ENCODE measurements at places on chromosomes 12 and 14. TPM values are rescaled to one million over a fixed set of nuclear protein-coding genes. Genes with fewer than 3 reads are reported as not detected.
A peak's percentile ranks its signal among the peaks of the same experiment; 100 is the strongest.

Gene GRIN2B
- not detected for total RNA-seq

Gene SLC25A47
- not detected for total RNA-seq

Gene CBLN3
- 8.6 TPM for total RNA-seq

Gene LMNTD1
- total RNA-seq, result not detected

Gene GYS2
- not detected for total RNA-seq

Gene TAS2R50
- 0.73 TPM for total RNA-seq

DNA sequence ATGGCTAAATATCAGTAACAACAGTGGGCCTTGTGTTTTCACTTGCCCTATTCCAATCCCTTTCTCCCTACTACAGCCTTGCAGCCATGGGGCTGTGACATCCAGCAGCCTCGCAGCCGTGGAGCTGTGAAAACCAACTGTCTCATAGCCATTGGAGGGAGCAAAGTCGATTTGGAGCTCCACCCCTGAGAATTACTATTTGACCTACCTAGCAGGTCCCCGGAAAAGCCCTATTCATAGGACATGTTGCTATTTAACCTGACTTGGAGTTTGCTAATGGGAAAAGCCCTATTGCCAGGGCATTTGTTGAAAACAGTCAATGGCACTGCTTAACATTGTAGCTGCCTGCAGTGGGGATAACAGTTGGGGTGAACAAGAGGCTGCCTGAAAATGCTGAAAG is 33.3 kb downstream of the ERG28 start:
- DNase-seq, result no peak

DNA sequence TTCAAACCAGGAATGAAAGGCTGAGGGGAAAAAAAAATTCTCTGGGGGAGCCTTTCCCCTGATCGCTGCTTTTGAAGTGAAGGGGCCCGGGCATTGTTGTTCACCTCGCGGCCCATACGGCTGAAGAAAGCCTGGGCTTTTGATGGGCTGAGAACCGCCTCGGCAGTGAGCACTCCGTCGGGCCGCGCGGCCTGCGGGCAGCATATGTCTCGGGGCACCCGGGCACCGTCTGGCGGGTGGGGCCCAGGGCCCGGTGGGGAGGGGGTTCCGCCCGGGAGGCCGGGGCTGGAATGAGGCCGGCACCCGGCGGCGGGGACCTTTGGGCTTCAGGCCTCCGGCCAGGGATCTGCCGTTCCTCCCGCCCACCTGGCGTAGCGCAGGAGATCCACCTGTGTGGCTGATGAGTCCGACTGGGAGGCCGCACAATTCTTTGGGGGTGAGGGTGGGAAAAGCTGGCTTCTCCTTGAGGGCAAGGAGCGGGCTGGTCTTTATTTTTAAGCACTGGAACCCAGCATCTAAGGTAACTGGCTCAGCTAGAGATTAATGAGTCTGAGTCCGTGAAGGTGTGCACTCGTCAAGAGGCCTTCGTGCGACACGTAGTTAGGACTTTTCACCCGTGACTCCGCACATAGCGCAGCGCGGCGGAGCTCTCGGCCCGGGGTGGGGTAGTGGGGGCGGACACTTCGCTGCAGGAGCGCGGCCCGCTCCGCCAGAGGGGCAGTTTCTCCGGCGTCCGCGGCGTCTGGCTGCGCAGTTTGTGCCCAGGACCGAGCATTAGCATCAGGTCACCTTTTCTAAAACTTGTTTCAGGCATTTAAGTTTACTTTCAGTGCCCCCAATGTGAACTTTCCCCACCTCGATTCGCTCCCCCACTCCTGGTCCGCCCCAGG is 10.6 kb downstream of the FOXA1 start:
- DNase-seq, result no peak

GRCh38 chr12:130956009-130956408 is 2.3 kb downstream of the ADGRD1 start:
- no peak for DNase-seq

GRCh38 chr14:65846196-65846868 is 433.8 kb downstream of the FUT8 start:
- no peak for DNase-seq

- DNase-seq, result no peak
These were observed 383.0 kb downstream of the LRIG3 start for GRCh38 chr12:58537278-58537677.

- no peak for DNase-seq
These were observed 161.0 kb downstream of the CEP128 start for GRCh38 chr14:80780500-80780899.

DNA sequence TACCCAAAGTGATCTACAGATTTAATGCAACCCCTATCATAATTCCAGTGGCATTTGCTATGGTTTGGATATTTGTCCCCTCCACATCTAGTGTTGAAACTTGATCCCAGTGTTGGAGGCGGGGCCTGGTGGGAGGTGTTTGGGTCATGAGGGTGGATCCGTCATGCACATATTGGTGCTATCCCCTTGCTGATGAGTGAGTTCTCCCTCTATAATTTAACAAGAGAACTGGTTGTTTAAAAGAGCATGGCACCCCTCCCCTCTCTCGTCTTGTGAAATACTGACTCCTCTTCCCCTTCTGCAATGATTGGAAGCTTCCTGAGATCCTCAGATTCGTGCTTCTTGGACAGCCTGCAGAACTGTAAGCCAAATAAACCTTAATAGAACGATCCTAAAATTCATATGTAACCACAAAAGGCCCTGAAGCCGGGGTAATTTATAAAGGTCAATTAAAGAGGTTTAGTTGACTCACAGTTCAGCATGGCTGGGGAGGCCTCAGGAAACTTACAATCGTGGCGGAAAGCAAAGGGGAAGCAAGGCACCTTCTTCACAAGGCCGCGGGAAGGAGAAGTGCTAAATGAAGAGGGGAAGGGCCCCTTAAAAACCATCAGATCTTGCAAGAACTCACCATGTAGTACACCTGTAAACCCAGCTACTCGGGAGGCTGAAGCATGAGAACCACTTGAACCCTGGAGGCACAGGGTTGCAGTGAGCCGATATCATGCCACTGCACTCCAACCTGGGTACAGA is 41.2 kb downstream of the SLC39A9 start:
- no peak for DNase-seq

DNA sequence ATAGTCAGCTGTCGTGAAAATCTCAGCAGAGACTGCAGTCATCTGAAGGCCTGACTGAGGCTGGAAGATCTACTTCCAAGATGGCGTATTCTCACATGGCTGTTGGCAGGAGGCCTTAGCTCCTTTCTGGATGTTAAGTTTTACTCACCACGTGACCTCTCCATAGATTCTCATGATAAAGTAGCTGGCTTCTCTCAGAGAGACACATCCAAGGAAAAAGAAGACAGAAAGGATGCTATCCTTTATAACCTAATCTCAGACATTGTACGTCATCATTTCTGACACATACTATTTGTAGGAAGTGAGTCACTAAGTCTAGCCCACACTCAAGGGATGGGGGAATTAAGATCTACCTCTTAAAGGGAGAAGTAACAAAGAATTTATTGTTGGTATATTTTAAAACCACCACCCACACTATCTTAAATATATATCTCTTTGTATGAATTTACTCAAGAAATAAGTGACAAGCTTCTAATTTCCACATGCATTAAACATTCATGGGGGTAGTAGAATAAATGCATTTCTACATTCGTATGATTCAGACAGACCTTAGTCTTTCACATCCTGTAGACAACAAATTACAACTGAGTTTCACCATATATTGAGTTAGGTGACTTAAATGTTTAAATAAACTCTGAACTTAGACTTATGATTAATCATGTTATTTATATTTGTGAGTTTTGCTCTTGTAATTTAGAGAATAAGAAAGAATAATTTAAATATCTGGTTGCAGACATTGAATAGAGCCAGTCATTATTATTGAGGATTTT is 411.0 kb downstream of the LRIG3 start:
- DNase-seq, result no peak

DNA sequence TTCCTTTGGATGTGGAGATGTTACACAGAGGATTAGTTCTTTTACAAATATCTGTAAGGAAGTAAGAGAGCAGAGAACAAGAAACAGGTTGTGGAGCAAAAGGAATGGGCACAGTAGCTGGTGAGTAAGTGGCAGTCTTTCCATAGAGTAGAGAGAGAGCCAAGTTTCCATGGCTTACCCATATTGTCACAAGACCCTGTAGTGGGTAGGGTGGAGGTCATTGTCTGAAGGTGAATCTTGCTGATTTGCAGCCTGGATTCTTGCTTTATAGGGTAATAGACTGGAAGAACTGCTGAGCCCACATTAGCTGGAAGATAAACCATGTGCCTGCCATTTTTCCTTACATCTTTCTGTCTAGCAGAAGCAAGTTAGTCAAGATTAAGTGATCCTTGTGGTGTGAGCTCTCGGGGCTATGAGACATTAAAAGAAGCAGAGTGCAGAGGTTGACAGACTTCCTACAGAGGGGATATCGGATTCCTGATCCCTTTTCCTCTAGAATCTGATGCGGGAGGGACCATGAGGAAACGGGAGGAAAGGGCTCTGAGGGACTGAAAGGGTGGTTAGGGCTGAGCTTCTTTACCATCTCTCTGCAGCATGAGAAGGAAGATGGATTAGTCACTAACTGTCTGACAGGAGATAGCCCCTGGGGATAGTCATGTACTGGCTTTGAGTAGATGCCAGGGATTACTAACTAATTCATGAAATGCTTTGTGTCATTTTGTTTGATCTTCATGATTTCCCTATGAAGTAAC is 44.0 kb upstream of the LRTM2 start:
- no peak for DNase-seq

GRCh38 chr12:77072833-77073495 is 7.6 kb upstream of the E2F7 start:
- DNase-seq, result no peak

DNA sequence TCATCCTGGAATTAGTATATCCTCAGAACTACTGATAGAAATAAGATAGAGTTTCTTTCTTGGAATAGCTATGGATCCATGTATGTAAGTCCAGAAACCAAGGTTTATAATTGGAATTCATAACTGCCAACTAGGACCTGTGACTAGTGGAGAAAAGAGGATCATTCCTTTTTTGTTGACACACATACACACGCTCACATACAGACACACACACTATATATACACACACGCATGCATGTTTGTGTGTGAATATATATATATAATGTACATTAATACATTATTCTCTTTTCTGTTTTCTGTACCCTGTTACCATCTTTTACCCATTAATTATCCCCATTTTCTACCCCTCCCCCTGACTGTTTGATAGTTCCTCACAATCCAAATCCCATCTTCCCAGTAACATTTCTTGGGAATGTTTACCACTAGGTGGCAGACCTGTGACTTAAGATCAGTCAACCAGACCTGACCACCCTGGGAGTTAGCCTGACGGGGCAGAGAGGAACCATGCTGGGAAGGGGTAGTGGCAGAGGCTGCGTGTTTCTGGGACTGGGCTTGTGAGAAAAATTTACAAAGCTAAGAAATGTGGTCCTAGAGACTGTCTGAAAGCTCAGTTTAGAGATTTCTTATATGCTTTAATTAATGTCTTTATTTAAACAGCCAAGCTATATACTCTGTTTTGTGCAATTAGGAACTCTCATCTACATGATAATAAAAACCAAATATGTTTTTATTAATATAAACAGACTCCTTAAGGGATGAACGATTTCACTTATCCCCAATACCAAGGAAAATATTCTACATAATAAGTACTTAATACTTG is 308.0 kb downstream of the PPFIA2 start:
- DNase-seq, result no peak

GRCh38 chr12:51183816-51184215 is 10.9 kb upstream of the TFCP2 start:
- no peak for DNase-seq

DNA sequence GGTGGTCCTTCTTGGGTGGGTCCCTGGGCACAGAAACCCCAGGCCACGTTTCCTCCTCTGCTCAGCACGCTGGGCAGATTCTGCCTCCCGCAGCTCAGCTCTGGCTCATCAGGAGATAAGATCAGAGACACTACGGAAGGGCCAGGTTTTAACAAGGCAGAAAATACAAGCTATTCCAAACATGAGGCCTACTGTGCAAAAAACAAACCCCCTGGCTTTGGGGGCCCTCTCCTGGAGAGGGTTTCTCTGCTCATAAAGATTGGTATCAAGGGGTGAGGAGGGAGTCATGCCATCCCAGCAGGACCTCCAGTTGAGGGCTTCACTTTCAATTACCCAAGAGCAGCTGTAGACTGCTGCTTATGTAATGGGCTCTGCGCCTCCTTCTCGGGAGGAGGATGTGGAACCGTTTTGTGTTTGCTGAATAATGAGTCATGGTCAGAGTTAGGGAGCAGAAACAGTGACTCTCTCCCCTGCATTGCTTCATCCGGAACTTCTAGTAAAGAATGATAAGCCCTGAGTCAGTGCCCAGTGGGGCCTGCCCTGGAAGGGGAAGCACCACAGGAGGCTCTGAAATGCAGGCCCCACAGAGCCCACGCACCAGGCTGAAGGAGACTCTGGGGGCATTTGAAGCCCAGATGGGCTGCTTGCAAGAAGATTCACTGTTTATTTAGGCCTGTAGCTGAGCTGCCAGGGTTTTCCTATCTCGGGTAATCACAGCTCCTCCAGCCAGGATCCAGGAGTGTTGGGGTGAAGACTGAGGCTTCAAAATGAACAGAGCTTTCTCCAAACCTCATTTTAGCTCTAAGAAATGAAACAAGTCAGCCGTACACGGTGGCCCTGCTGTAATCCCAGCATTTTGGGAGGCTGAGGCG is 79.3 kb downstream of the SSPN start:
- peak; percentile 51 for DNase-seq

DNA sequence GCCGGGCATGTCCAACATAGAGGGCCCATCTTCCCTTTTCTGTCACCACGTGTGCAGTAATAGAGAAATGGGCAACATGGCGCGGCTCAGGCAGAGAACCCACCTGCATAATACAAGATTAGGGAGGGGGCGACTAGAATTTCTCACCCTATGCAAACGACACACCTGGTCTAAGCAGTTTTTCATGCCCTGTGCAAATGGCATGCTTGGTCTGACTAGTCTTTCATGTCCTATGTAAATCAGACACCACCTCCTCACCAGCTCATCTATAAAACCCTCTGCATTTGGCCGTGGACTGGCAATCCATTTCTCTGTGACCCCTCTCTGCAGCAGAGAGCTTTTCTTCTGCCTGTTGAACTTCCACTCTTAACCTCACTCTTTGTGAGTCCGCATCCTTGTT is 180.2 kb upstream of the PZP start:
- no peak for DNase-seq

DNA sequence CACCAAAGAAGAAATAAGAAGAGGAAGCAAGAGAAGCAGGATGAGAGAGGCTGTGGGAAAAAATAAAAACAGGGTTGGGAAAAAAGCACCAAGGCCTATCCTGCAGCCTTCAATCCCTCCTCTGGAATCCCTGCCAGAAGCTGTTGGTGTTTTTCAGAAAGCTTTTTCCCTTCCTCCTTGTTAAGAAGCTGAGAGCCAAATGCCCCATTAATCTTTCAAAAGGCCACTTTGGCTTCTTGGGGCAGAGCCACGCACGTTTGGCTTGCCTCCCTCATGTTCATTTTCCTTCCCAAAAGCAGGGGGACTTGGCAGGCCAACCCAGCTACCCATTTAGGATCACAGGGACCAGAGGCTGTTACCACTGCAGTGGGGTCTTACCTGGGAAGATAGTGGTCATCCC is 365.3 kb downstream of the NUAK1 start:
- DNase-seq, result no peak

GRCh38 chr12:42019746-42020145 is 124.9 kb downstream of the GXYLT1 start:
- no peak for DNase-seq

- DNase-seq, result no peak
These were observed 52.1 kb downstream of the FBXW8 start for GRCh38 chr12:116962783-116963356.

Measured in activated CD4-positive, alpha-beta memory T cell treated with anti-CD3 and anti-CD28 coated beads, Interleukin-2, amount 10 ng/mL, durations not matched to agents 7 days and 5 days (primary cell).